ENCODE measurements at places on chromosomes 2 and 18.

- DNase-seq = no peak
These were observed 107.7 kb downstream of the CD226 start for GRCh38 chr18:69840001-69840400.

DNA sequence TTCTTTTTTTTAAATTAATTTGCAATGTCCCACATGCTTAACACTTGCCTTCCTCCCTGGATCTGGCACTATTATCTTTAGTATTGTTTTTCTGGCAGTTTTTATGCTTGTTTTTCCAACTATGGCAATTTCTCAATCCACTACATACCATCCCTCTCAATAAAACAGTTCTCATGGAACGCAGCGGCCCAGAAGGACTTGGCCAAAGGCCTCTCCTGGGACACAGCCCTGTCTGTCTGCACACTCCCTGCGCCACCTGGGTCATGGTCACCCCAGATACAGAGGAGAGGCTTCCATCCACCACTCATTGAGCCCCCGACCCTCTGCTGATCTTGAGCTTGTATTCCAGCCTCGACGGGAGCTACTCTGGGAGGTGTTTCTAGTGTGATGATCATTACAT lies 91.2 kb downstream of the TWIST2 start:
- peak; percentile 3 for DNase-seq

GRCh38 chr2:105460048-105460732 lies 61.3 kb upstream of the FHL2 start:
- DNase-seq = no peak

DNA sequence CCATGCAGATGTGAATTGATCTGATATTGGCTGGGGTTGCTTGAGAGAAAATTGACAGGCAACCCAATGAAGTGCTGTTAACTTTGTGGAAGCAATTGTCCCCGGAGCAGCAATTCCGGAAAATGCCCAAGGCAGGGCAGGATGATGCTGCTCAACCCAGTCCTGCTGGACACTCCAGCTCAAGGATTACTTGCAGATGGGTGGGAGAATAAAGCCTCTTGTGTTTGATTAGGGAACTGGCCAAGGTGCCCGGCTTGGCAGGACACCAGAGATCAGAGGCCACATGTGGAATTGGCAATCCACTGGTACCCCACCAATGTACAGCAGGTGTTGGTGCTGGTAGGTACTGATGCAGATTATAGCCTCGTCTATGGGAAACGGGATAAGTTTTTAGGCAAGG lies 12.3 kb upstream of the C2orf42 start:
- DNase-seq = no peak

DNA sequence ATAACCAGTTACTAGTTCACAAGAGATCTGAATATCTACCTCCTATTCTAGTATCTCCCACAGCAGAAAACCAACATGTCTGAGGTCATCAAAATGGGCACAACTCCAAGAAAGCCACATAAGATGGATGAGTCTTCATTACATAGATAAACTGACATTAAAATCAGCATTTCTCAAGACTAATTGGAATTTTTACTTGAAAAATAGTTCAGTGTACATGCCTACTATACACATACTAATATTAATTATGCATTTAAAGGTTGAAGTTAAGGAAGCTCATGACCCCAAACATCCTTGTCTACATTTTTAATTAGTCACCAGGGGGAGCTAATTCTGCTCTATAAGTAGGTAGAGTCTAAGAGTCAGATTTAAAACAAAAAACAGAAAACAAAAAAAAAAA lies 41.9 kb downstream of the ZNF521 start:
- no peak for DNase-seq

All from activated T-helper 2 cell treated with anti-CD3 and anti-CD28 coated beads, Interferon-gamma antibody, Interleukin-2, Interleukin-4, amounts not matched to agents 10 μg/mL and 5 μg/mL and 100 μg/mL, durations not matched to agents 14 hours and 24 hours and 36 hours (primary cell).